ENCODE measurements at places on chromosomes 11 and 22. TPM values are rescaled to one million over a fixed set of nuclear protein-coding genes. Genes with fewer than 3 reads are reported as not detected.

- no peak for DNase-seq
Observed at GRCh38 chr22:27692243-27692642, 109.3 kb downstream of the MN1 start.

DNA sequence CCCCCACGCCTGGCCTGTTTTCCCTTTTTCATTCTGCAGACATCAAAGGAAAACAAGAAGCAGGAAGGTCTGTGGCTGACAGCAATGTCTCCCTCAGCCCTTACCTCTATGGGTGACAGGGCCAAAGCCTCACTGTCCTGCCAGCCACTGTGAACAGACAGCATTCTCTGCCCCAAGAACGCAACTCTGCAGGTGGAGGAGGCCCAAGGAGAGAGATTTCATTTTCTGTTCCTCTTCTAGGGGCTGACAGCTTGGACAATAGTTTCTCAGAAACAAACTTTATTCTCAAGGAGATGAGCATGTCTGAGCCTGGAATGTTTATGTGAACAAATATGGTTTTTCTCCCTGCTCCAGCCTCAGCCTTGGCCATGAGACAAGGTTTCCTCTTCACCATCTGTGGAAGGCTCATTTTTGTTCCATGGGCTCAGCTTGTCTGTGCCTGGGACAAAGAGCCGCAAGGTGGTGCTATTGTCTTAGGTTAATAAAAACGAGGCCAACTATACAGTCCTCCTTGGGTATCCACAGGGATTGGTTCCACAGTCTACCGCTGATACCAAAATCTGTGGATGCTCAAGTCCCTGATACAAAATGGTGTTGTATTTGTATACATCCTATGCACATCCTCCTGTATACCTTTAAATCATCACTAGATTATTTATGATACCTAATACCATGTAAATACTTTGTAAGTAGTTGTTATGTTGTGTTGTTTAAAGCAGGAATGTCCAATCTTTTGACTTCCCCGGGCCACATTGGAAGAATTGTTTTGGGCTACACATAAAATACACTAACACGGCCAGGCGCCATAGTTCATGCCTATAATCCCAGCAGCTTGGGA is 5.8 kb downstream of the PIWIL3 start:
- peak; percentile 58 for DNase-seq

- no peak for DNase-seq
Observed at GRCh38 chr11:11346303-11346702, 6.7 kb downstream of the CSNK2A3 start.

GRCh38 chr11:25094085-25094802 is 597.4 kb downstream of the LUZP2 start:
- no peak for DNase-seq

DNA sequence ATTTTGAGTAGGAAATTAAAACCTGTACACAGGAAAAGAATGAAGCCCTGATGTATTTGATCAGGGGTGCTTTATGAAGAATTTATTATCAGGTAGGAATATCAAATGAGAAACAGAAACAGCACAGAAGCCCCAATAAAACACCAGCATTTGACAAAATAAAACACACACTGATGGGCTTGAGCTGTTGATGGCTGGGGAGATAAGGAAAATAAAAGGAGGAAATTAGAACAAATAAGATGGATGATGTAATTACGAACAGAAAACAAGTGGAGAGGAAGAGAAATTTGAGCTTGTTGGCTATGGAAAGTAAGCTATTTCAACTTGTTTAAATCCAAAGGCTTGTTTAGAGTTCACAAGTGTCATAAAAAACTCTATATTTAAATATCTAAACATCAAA is 213.7 kb downstream of the CADM1 start:
- DNase-seq, result no peak

DNA sequence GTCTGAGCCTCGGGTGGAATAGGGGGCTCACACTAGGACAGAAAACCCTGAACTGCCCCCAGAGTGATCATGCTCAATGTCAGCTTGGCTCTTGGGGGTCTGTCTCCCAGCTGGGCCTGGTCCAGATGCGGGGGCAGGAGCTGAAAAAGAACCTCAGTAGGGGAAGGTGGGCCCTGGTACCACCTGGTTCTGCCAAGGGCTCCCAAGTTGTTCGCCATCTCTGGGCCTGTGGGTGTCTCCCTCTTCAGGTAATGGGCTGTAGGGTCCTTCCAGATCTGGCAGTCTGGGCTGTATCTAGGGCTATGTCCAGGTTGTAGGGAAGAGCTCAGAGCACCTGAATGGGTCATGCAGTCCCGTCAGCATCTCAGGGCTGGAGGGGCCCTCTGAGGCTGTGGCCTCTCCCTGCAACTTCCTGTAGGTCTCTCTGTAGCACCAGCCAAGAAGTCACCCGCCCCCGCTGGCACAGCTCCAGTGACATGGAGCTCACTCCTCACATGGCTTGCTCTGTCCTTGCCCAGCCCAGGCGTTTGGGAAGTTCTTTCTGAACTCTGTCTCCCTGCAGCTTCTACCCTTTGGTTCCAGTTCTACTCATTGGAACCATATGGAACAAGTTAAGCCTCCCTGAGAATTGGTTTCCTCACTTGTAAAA is 33.0 kb upstream of the SOX10 start:
- DNase-seq, result peak; percentile 89

- no peak for DNase-seq
Observed at GRCh38 chr11:5102246-5102645, 32.9 kb downstream of the OR52E1 start.

DNA sequence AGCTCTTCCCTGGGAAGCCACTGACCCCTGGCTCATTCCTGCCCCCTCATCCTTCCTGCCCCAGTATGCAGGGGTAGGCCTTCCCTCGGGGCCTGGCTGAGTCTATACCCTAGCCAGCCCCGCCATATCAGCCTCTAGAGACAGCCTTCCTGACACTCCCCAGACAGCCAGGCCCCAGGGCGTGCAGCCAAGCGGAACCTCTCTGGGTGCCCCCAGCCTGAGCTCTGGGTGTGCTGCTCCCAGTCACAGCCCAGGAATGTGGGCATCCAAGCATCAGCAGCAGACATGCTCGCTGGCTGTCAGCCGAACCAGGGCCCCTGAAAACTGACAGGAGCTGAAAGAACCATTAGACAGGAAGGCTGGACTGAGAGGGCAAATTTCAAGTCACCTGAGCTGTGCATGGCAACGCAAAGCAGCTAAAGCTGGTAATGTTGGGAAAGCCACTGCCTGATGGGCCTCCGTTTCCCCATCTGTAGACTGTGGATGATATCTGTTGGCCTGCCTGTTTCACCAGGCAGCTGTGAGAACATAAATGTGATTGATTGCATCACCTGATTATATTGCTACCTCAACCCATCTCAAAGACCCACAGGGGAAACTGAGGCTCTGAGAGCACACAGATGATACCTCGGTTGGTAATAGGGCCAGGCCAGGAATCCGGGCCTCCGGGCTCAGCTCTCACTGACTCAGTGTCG is 93.2 kb downstream of the LRRC32 start:
- no peak for DNase-seq

- peak; percentile 39 for DNase-seq
Observed at GRCh38 chr11:47356129-47356997, 3.9 kb upstream of the MYBPC3 start.

- no peak for DNase-seq
Observed at GRCh38 chr22:41347066-41347859, 34.5 kb upstream of the TEF start.

GRCh38 chr11:2741377-2742131 is 41.8 kb upstream of the KCNQ1OT1 start:
- DNase-seq, result peak; percentile 47

GRCh38 chr11:124429599-124429998 is 4.9 kb upstream of the OR8B4 start:
- DNase-seq, result no peak

DNA sequence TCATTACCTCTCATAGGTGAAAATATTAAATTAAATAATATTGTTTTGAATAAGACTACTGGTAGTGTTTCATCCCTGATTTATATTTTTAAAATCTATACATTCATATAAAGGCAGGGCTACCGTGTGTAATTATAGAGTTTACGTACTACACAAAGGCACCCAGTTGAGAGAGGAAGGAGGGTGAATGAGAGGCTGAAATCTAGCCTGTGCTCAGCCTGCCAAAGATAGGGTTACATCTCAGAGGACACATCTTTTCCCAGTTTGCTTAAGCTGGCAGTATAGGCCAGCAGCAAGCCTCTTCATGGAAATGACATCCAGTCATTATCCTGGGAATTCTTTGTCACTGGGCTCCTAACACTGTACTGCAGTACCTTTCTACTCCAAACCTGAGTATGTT is 7.5 kb upstream of the B3GNT6 start:
- DNase-seq, result no peak

GRCh38 chr22:45200860-45201511 is 37.3 kb downstream of the NUP50 start:
- DNase-seq, result peak; percentile 20

DNA sequence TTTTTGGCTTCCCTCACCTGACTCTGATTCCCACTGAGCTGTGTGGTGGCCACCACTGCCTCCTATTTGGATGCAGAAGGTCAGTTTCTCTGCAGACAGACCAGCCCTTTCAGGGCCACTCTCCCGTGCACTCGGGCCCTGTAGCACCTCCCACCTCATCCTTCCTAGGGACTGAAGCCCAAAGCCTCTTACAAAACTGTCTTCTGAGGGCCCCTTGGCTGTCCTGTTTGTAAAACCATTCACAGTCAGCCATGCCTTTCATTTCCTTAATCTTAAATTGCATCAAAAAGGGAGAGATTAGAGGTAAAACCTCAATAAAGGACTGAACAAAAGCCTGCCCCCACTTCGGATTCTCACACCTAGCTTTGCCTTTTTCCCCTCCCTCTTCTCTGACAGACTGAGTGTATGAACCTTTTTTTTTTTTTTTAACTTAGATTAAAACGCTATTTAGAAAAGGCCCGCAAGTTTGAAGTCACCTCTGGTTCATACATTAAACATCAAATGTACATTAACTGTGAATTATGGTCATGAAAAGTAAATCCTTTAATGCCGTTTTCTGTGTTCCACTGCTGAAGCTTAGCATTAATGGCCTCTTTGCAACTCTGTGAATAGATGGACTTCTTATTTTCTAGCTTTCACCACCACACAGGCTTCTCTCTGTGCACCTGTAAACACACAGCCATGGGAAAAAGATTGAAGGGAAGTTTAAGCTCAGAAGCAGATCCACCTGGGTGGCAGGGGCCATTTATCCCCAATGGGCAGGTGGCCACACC is 247.2 kb upstream of the CADM1 start:
- no peak for DNase-seq

DNA sequence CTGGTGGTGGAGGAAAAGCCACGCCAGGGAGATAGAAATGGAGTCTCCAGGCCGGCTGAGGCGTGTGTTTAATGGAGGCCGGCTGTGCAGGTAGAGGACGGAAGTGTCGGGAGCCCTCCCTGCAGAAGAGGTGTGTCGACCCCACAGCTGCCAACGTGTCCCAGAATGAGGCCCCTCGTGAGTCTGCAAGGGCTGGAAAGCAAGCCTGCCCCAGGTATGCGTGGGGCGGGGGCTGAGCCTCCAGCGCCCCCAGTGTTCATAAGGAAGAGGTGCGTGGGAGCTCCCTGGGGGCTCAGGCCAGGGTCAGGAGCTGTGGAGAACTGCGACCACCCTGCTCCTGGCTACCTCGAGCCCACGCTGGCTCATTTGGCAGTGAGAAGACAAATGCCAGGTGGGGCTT is 38.0 kb upstream of the JAM3 start:
- no peak for DNase-seq

GRCh38 chr11:118289401-118289800 is 15.1 kb upstream of the CD3E start:
- no peak for DNase-seq

GRCh38 chr11:14059491-14059890 is 97.0 kb downstream of the SPON1 start:
- DNase-seq, result no peak

GRCh38 chr22:29689880-29690213 is 30.0 kb upstream of the CABP7 start:
- DNase-seq, result peak; percentile 67

- no peak for DNase-seq
Observed at GRCh38 chr22:24948356-24949202, 2.1 kb upstream of the LHFPL7 start.

DNA sequence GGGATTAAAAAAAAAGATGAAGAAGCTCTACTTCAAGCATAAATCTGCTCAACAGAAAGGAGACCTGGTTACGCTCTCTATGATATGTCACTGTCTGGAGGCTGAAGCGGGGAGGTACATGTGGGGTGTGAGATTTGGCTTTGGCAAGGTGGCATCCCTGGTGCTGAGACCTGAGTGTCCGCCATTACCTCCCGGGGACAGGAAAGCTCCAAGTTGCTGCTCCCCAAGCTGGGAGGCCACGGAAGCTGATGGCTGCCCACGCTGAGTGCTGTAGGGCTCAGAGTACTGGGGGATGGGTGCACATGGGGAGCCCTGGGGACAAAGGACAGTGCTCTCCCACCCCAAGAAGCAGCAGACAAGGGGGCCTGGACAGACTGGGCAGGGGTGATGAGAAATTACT is 167.9 kb downstream of the DSCAML1 start:
- DNase-seq, result no peak

- no peak for DNase-seq
Observed at GRCh38 chr22:33012833-33013450, 45.2 kb downstream of the SYN3 start.

TNNT3 gene
- total RNA-seq, result 4.7 TPM

GAB4 gene
- not detected for total RNA-seq

MSANTD4 gene
- total RNA-seq, result 19.6 TPM

CASP5 gene
- 5.8 TPM for total RNA-seq

PAX6 gene
- not detected for total RNA-seq

BRSK2 gene
- total RNA-seq, result 0.62 TPM

FGF19 gene
- not detected for total RNA-seq

SLC35C1 gene
- total RNA-seq, result 24.7 TPM
